Omental fat pad (tissue), 4 donors: ENCODE measurements at places on chromosomes 12 and 14.

DNA sequence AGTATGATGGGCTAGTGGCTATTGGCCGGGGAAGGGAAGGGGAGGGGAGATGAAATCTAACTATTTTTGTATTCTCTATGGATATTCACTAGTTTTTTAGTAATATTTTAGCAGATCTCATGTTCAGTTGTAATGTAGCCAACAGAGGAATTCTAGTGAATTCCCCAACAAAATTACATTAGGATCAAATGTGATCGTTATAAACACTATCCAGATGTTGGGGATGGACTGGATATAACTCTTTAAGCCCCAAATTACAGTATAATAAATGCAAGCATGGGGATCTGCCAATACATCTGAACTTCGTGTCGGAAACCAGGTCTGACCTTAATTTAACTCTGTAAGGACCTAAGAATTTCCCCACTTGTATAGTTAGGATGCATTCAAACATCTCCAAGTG, 21.5 kb downstream of the LLPH start:
- no peak for DNase-seq

GRCh38 chr12:11894890-11895289, 175.8 kb upstream of the BCL2L14 start:
- DNase-seq = no peak

GRCh38 chr12:108633081-108633533, 587 bp downstream of the SELPLG start:
- DNase-seq = no peak

- DNase-seq = no peak
Observed at GRCh38 chr14:34172173-34172451, 221.2 kb upstream of the EGLN3 start.
